ENCODE measurements at places on chromosomes 3 and 15.

DNA sequence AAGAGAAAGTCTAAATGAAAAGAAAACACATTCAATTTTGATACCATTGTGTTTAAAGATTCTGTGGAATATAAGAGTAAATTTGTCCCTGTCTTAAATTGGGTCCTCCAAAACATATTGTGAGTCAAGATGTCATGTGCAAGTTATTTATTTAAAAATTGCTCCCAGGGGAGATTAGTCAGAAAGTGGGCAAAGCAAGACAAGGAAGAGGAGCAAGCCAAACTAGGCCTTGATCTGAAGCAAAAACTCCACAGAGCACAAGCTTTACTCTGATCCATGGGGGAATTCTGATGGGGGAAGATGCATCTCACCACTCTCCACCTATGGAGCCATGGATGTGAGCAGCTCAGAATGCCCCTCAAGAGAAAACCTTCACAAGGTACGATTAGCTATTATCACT, 342.8 kb upstream of the IL12A start:
- no peak for DNase-seq

- DNase-seq: peak; percentile 70
These were observed 3.8 kb downstream of the MPI start for GRCh38 chr15:74893627-74894026.

GRCh38 chr3:159789017-159789416, 199.6 kb upstream of the IL12A start:
- DNase-seq: no peak

- no peak for DNase-seq
These were observed 283.2 kb downstream of the ZBTB20 start for GRCh38 chr3:114863848-114864247.

DNA sequence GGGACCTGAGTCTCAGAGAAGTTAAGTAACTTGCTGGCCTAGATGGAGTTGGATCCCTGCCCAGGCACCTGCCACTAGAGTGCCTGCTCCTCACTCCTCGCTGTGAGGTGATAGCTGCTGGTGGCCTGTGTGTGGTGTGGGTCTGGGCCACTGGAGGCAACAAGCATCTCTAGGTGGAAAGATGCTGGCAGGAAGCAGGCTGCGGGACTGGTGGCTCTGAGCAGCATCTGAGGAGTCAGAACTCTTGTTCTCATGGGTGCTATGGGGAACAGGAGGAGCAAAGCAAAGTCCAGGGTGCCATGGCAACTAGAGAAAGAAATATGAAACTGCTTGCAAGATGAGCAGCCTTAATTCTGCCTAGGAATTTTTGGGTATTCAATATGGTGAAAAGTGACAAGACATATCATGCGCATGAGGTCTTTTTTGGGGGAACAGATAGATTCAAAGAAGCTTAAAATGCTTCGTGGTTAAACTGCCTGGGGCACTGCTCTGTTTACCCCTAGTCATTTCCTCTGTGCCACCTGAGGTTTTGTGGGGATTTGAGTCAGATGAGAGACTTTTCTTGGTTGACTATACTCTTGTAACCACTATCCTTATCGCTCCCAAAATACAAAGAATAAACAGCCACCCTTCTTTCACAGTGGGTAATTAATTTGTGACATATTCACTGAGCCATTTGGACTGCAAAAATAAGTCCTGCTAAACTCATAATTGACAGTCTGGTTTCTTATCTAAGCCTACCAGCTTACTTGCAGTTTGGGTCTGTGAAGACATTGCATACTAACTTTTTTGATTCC, 50.3 kb downstream of the MED12L start:
- peak; percentile 29 for DNase-seq

DNA sequence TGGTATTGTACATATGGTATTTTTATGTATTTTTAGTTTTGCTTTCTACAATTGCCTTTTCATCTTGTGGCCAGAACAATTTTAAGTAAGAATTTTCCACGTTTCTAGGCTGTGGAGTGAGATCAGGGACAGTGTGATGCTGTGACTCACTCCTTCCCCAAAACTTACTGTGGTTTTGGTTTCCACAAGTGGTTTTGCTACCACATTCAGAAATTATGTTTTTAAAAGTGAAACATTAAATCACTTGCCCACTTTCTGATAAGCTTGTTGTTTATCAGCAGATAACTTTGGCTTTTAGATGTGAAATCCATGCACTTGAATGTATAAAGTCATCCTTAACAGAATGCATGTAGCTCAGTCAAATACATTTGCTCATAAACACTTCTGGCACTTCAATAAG, 192.2 kb upstream of the THRB start:
- no peak for DNase-seq

GRCh38 chr3:183844606-183845005, 19.2 kb upstream of the MAP6D1 start:
- no peak for DNase-seq

DNA sequence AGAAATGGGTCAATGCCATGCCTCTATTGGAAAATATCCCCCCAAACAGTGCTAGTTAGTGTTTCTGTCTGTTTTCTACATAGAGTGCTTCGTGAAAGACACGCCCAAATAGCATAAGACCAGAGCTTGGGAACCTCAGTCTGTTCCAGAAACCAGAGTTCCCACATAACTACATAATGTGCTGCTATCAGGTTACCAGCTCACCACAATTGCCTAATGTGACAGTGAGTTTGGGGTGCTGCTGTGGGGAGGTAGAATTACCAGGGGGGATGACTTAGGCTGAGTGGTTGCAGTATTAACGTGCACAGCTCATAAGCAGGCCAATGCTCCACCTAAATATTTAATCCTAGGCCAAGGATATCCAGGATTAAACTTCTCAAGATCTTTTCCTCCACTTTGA, 39.2 kb downstream of the DUT start:
- DNase-seq: no peak

DNA sequence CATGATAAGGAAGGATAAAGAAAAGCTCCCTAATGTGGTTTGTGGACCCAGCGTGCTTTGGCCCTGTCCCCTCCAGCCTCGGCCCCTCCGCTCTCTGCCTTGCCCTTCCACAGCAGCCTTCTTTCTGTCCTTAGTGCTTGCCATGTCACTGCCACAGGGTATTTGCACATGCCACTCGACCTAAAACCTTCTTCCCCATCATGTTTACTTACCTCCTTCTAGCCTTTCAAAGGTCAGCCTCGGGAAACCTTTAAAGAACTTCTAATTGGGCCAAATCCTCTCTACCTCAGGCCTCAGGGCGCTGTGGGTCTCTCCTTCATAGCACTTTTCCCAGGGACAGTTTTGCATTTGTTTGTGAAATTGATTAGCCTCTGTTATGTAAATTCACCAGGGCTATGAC, 73.0 kb downstream of the SCN11A start:
- DNase-seq: no peak

GRCh38 chr3:39080026-39080425, 27.4 kb downstream of the GORASP1 start:
- DNase-seq: no peak

- DNase-seq: no peak
These were observed 92.1 kb downstream of the IGF2BP2 start for GRCh38 chr3:185732782-185733181.

DNA sequence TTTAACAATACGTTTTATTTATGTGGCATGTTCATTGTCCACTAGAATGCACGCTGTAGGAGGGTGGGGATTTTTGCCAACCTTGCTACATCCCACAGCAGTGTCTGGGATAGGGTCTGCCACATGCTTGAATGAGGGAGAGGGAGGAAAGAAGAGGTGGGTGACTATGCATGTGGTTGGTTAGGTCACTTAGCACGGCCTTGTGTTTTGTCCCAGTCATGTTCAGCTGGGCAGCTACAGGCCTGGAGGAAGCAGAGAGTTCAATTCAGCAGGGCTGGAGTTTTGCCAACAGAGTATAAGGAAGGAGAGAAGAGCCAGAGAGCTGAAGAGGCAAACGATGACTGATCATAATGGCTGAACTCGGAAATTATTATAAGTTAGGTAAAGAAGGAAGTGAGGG, 268.4 kb upstream of the NSMCE3 start:
- DNase-seq: no peak

- no peak for DNase-seq
These were observed 8.5 kb downstream of the FLNB start for GRCh38 chr3:58016710-58017109.

GRCh38 chr15:93110502-93111040, 21.6 kb upstream of the RGMA start:
- DNase-seq: no peak

GRCh38 chr3:176219970-176220369, 977.3 kb downstream of the TBL1XR1 start:
- DNase-seq: no peak

DNA sequence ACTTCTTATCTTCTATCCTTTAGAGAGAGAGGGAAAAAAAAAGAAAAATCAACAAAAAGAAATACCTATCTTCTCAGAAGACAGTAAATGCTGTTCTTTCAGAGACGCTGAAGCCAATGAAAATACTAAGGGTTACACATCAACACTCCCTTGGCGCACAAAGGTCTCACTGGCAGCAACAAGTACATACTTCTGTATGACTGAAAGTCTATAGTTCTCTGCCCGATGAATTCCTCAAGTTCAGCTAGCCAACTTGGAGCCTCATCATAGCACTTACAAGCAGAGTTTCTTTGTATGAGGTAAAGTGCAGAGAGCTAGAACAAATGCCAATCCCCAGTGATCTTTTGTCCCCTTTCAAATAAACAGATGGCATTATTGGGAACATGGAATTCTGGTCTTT, 62.7 kb downstream of the CPNE4 start:
- DNase-seq: no peak

DNA sequence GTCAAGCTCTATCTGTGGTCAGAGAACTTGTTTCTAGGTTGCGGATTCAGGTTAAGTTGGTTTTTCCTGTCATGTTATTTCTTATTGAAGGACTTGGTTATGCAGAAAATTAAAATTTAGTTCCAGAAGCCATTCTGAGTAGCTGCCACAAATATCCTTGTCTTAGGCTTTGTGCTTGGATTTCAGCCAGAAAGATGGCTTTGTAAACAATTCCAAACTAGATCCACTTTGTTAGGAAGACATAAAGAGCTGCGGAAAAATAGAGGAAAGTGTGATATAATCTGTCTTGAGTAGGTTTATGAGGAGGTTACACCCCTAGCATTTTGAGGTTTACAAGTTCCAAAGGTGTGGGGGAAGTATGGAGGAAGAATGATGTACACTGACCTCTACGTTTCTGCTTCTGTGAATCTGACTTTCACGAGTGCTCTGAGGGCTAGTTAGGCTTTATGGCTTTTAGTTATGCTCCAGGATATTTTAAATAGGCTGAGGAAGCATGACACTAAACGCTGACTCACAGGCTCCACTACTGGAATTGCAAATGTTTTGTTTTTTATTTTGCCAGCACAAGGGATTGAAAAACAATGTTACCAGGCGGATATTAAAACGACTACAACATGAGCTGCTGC, 46.3 kb upstream of the UTS2B start:
- DNase-seq: no peak

- no peak for DNase-seq
These were observed 30.6 kb downstream of the CTSH start for GRCh38 chr15:78914027-78914764.

DNA sequence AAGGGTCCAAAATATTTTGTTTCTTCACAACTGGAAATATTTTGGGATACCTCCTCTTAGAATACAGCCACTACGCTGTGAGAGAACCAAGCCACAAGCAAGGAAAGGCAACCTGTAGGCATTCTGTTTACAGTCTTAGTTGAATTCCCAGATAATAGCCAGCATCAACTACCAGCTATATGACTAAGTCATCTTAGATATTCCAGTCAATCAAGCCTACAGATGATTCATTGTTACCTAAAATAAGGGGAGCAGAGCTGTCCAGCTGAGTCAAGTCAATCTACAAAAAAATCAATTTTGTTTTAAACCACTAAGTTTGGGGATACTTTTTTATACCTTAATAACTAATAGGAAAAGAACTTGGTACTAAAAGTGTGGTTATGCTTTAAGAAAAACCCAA, 526.4 kb upstream of the DPPA4 start:
- DNase-seq: no peak

GRCh38 chr3:63876260-63876659, 12.6 kb downstream of the ATXN7 start:
- DNase-seq: no peak

DNA sequence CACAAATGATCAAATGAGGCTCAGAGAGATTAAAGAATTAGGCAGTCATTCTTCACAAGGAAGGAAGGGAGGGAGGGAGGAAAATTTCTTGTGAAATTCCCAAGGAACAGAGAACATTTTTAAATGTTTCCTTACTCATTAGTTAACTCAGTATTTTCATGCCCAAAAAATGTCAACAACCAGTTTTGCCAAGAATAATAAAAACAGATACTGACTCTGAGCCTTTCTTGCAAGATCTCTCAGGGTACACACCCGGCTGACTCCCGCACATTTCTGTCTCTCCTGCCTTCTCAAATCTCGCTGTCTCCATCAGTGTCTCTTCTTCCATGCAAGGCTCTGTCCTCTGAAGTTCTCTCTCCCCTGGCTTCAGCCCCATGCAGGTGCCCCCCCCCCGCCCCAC, 265.9 kb downstream of the TJP1 start:
- DNase-seq: no peak

- DNase-seq: no peak
These were observed 686.5 kb downstream of the IGSF11 start for GRCh38 chr3:118348169-118348557.

DNA sequence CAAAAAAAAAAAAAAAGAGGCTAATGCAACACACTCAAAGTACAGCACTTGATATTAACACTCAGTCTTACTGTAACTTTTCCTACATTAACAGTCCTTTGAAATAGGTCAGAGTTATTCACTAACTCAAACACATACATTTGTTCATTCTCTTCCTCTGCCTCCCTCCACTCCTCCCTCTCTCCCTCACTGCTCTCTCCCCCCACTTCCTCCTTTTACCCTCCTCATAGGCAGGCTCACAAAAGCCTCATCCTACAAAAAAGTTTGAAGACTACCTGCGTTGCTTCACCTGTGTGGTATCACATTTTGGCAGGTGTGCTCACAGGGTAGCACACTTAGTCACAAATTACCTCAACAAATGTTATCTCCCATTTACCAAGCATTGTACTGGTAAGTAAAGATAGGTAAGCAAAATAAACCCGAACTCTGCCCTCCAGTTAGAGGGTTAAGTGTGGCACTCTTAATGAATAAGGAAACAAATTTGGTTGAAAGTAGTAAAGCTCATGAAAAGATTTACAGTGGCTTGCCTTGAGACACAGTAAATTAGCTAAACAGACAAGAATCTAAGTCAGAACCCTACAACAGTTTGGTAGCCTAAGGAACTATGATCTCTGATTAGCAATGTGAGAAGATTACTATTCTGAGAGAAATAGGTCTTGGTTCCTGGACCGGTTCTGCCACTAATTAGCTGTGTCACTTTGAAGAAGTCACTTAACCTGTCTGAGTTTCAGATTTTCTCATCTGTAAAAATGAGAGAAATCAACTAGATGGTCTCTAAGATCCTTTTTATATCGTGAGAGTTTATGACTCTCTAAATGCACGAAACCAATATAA, 151.0 kb upstream of the MLF1 start:
- no peak for DNase-seq

- no peak for DNase-seq
These were observed 4.1 kb upstream of the ACTC1 start for GRCh38 chr15:34799149-34800101.

All from CD4-positive, alpha-beta T cell treated with Interleukin-1 beta for 1 hour (primary cell).